Stimulated activated CD8-positive, alpha-beta memory T cell treated with anti-CD3 and anti-CD28 coated beads, Interleukin-7, amount 100 ng/mL, for 48 hours (primary cell): ENCODE measurements at places on chromosomes 7 and 10.

DNA sequence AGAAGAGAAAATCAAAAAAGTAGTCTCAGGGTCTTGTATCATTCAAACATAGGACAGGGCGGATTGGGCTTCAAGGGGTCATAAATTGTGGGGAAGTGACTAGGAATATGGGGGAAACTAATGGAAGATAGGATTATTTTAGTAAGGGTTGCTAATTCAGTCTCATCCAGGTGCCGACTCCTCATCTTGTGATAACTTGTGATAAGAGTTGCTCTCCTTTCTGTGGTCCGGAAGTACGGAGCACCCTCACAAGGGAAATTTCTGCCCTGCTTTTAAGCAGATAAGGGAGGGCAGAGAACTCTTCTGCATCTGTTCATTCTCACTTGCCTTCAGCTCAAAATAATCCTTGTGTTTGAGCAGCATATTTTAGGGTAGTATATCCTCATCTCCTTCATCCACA, 436.4 kb upstream of the LRGUK start:
- no peak for DNase-seq

DNA sequence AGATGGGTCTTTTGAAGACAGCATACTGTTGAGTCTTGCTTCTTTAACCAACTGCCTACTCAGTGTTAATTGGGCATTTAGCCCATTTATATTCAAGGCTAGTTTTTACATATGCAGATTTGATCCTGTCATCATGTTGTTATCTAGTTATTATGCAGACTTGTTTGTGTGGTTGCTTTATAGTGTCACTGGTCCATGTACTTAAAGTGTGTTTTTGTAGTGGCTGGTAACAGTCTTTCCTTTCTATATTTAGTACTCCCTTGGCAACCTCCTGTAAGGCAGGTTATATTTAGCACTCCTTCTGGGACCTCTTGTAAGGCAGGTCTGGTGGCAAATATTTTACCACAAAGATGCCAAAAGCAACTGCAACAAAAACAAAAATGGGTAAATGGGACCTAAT, 66.7 kb downstream of the TES start:
- DNase-seq, result no peak

DNA sequence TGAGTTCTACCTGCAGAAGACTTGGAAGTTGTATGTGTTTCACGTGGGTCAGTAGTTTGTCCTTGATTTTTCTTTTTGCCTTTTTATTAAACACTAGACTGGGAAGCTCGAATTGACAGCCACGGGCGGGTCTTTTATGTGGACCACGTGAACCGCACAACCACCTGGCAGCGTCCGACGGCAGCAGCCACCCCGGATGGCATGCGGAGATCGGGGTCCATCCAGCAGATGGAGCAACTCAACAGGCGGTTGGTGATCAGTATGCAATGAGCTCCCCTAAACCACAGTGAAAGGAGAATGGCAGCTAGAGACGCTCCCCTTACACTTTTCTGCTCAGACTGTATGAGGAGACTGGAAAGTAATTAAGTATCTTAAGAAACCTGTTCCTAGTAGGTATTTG, 126.7 kb upstream of the STK17A start:
- no peak for DNase-seq

GRCh38 chr7:90629297-90629918, 33.3 kb downstream of the CDK14 start:
- DNase-seq, result no peak

DNA sequence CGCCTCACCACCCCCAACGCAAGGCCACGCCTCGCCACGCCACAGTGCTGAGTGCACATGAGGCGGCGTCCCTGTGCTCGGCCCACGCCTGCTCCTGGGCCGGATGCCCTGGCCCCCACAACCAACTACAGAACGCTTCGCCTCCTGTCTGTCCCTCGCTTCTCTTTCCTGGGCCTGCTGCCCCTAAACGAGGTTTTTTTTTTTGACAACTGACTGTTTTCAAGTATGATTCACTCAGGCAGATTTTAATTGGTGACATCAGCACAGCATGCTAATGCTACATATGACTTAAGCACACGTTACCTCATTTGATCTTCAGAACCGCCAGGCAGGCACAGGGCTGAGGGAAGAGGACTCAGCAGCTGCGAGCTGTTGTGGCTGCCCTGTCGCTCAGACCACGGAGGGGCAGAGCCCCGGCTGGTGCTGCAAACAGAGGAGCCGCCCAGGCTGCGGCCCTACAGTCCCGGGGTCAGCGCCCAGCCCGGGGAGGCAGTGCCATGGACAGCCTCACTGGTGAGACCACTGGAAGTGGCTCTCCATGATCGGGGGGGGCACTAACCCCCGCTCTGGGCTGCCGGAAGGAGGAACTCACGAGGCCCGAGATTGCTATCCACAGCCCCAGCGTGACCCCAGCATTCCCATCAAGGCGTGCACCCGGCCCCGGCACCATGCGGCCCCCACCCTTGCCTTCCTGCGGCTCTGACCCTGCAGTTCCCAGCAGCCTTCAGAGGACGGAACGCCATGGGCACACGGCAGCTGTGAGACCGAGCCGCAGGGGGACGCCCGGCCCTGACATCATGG, 212.8 kb downstream of the MAD1L1 start:
- DNase-seq, result no peak

DNA sequence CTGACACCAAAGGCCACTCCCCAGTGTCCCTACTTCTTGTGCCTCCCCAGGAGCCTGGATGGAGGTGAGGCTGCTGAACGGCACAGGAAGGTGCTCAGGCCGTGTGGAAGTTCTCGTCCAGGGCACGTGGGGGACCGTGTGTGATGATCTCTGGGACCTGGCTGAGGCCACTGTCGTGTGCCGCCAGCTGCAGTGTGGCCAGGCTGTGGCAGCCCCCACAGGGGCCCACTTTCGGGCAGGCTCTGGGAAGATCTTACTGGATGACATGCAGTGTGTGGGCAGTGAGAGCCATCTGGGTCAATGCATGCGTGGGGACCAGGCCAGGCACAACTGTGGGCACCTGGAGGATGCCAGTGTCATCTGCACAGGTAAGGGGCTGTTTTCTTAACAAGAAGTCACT, 57.0 kb upstream of the C10orf120 start:
- DNase-seq, result no peak

- no peak for DNase-seq
These were observed 2.5 kb upstream of the KPNA7 start for GRCh38 chr7:99210265-99210970.

DNA sequence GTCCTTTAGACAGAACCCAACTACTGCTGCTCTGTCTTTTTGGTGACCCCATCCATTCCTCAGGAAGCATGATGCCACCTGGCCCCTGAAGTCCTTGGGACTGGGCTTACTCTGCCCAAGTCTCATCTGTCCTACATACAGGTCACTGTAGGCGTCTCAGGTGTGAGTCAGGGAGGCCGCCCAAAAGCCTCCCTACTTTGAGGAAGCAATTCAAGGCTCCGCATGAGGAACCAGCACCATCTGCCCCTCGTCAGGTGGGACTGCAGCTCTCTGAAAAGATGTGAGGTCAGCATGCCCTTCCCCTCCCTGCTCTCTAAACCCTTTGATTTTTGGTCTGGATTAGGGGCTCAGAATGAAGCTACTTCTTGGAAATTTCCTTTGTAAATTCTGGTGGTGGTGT, 354.8 kb downstream of the CXCL12 start:
- DNase-seq, result peak; percentile 11

DNA sequence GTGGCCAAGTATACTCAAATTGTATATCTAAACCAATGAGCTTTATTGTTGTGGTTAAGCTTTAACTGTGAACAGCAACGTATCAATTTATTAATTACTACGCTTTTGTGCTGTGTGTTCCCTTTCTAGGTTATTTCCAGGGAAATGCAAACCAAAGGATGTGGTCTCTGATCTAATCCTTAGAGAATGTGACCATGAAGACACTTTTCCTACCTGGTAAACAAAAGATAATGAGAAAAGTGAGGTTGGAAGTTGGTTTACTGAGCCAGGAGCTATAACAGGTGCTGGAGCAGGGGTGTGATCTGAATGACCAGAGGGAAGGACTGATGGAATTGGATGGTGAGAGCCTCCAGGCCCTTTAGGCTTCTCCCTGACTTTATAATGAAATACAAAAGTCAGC, 25.4 kb upstream of the CALU start:
- no peak for DNase-seq

GRCh38 chr10:70656489-70656888, 15.8 kb upstream of the ADAMTS14 start:
- peak; percentile 77 for DNase-seq

DNA sequence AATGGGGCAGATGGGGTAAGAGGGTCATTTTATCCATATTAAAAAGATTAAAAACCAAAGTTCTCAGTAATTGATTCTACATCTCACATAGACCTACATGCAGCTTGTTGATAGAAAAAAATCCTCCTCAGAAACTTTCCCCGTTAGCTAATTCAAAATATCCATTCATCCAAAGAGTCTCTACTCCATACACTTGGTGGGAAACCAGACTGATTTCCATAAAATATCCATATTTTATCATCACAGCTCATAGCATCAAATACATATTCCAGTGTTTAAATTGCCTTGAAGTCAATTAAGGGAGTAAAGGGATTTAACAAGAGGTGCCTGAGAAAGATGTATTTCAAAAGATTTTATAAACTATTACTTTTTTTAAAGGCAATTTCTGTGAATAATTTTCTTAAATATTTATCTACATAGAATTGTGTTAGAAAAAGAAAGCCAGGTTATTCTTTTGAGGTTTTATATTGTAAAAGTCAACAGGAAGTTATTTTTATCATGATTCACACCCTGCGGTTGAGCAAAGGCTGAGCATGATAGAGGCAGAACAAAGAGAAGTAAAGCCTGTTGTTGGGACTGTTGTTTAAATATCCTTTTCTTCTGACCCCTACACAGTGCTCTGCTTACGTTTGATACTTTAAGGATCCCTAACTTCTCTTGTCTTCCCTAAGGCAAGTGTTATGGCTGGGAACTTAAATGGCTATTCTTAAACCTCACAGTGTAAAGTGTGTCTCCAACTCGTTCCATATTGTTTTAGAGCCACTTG, 266.7 kb downstream of the PRKG1 start:
- no peak for DNase-seq

GRCh38 chr10:60986791-60987190, 42.8 kb upstream of the RHOBTB1 start:
- DNase-seq, result no peak

GRCh38 chr7:20507157-20507556, 108.3 kb upstream of the ABCB5 start:
- no peak for DNase-seq

DNA sequence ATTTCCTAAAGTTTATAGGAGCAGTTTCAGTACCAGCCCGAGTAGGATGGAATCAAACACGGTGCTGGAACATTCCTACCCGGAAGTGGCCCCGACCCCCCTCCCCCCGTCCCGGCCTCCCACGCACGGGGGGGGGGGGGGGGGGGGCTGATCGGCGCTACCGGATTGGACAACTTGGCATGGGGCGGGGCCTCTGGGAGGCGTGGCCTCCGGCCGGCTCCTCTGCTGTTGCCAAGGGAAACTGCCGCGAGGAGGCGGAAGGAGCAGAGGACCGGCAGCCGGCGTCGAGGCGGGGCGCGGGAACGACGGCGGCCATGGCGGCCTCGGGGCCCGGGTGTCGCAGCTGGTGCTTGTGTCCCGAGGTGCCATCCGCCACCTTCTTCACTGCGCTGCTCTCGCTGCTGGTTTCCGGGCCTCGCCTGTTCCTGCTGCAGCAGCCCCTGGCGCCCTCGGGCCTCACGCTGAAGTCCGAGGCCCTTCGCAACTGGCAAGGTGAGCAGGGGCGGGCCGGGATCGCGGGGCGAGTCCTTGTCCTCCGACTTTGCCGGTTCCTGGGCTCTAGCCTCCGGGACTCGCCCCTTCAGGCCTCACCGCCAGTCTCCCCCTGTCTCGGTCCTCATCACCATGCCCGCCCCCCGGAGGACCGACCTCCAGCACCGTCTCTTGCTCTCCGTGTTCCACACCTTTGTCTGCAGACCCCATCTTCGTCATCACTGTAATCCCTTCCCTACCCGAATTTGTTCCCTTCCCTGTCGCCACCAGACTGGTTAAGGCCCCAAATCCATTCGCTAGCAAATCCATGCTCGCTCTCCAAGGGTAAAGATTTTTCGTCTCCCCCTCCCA, at the start of gene RHBDD2:
Gene RHBDD2 (plus strand): TSS at position 266 of the 843 bp plus-strand sequence. CDS start 49 bp downstream, at position 315.
- peak; percentile 95 for DNase-seq

DNA sequence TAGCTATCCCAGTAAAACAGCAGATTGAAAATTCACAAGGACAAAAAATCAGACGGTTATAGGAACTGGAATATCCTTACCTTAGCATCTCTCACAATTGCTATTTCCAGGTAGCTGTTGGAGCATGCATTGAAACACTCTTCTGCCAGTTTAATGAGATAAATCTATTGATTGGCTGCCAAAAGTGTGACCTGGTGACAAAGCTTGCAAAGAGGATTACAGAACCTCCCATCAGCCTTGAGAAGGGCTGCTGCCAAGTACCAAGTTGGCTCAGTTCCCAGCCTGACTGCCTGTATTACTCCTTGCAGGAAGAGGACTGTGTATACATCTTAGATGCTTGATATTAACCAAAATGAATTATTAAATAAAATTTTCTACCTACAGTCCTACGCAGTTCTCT, 5.1 kb downstream of the PRLHR start:
- DNase-seq, result no peak

DNA sequence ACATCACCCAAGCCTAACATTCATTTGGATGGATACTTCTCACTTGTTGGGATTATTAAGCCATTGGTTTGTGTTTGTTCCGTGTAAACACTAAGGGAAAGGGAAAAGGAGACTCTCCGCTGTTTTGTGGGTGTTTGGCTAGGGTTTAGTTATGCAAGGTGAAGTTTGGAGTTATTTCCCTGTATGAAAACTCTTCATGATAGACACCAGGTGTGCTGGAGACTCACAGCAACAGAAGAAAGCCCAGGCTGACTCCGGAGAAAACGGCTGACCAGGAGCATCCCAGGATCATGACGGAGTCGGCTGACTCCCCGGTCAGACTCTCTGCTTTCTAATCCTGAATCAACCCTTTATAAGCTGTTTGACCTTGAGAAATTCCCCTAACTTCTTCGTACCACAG, 94.1 kb upstream of the KLF6 start:
- DNase-seq, result no peak

- no peak for DNase-seq
These were observed 25.8 kb downstream of the TMEM254 start for GRCh38 chr10:80104066-80104926.

GRCh38 chr7:129561677-129562359, 49.7 kb upstream of the NRF1 start:
- DNase-seq, result no peak

GRCh38 chr10:117499248-117500105, 43.1 kb upstream of the EMX2 start:
- no peak for DNase-seq

DNA sequence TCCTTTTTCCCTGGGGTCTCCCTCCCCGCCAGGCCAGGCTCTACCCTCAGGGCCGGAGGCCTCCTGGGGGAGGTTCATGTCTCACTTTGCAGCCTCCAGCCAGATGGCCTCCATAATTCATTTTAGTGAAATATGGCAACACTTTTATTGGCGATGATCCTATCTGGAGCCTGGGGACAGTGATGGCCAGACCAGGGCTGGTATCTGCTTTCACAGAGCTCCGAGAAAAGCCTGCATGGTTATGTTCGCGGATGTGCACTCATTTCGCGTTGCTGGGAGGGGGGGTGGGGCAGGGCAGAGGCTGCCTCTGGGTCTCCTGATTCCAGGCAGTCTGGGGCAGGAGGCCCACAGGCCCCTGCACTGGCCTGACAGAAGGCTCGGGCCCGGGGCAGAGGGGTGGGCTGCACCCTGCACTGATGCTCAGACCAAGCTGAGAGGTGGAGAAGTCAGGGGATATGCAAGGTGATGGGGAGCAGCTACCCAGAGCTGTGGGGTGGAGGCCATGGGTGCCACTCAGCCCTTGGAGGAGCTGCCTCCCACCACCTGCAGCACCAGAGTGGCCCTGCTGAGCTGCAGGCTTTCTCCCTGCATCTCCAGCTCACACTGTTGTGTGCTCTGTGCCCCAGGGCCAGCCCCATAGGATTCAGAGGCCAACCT, 85.3 kb upstream of the RET start:
- no peak for DNase-seq

- DNase-seq, result no peak
These were observed 581.4 kb downstream of the LRMDA start for GRCh38 chr10:76012716-76013327.
